ENCODE measurements at places on chromosomes 12 and 14.
A peak's percentile ranks its signal among the peaks of the same experiment; 100 is the strongest.

DNA sequence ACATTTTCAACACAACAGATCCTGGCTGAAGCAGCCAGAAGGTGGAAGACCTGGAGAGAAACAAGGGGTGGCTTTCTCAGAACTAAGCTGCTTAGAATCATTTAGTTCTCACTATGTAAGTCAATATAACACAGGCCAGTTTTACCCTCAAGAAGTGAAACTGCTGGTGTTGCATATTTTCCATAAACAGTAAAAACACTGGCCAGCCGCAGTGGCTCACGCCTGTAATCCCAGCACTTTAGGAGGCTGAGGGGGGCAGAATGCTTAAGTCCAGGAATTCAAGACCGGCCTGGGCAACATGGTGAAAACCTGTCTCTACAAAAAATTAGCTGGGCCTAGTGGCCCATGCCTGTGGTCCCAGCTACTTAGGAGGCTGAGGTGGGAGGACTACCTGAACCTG lies 11.6 kb downstream of the STX2 start:
- no peak for DNase-seq

DNA sequence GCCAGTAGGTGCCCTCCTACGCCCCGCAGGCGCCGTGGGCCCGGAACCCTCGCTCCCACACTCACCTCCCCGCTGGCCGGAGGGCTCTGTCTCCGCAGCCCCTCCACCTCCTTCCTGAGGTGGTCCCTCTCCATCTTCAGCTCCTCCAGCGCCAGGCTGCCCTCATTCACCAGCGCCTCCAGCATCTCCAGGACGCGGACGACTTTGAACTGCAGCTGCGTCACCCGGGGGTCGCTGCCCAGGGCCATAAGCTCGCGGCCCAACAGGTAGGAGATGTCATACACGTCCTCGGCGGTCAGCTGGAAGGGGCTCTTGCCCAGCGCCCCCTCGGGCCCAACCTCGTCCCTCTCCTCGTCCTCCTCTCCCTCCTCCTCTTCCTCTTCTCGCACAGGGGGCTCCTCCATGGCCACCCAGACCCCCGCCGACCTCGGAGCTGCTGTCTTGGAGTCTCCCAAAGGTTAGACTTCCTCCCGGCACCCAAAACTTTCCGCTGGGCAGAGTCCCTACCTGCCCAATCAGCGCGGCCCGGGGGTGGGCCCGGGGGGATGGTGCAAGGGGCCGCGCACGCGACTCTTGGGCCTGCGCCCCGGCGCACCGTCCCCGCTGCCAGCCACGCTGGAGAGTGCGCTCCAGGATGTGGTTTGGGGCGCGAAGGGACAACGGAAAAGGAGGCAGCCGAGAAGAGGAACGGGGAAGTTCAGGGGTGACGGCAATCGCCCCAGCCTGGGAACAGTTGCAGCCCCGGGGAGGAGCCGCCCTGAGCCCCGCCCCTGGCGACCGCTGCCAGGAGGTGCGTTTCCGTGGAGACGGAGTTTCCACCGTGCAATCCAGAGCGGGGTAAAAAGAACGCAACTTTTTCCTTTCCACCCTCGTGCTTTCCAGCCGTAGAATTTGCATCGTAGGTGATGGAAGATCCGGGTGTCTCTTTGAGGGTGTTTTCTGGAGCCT lies at the start of gene RILPL2:
Gene RILPL2, minus strand, starts transcription at position 668 of the 948 bp plus-strand sequence. Its CDS starts 264 bp downstream, at position 404.
- DNase-seq = peak; percentile 90

DNA sequence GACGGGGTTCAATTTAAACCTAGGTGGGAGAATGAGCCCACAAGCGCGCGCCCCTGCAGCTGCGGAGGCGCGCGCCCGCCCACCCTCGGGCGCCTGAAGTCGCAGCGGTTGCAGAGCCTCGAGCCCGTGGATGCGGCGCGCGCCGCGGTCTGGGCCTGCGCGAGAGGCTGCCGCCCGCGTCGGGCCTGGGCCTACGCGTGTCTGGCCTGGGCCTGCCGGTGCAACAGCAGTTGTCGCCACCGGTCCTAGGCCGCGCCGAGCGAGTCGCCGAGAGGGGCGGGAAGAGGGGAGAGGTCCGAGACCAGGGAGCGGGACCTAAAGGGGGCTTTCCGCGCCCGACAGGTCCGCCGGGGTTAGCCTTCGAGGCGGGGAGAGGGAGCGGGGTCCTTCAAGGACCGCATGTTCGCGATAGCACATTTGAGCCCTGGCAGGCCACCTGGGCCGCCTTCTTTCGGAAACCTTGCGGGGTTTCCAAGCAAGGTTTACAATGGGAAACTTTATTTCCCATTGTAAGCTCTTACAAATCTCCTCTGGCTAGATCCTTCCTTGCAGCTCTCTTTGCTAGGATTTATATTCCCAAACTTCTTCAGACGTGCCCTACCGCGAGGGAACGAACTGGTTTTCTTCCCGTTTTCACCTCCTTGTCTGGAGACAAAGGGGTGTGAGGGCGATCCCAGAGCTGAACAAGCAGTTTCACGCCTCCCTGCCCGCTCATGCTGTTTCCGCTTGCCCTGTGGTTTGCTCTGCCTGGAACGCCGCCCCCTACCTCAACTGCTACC lies 6.8 kb downstream of the SIX6 start:
- DNase-seq = no peak

GRCh38 chr14:21868442-21869046 lies 194.9 kb upstream of the OR4E1 start:
- DNase-seq = peak; percentile 72

- DNase-seq = no peak
Measured at GRCh38 chr14:63564318-63564717, 21.1 kb upstream of the PPP2R5E start.

DNA sequence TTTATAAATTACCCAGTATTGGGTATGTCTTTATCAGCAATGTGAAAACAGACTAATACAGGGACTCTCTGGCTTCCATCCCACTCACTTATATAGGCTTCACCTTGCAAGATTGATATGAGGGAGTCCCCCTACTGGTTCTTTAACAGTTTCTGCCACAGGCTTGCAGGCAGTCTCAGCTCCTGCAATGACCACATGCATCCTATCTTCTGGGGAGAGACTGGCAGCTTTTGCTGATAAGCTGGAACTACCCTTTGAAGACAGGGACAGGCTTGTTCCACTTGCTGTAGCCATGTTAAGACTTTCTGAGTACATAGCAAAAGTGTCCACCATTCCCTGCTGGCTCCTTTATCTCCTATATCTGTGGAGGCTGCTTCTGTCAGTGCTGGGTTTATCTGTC lies 531.7 kb upstream of the FLRT2 start:
- no peak for DNase-seq

DNA sequence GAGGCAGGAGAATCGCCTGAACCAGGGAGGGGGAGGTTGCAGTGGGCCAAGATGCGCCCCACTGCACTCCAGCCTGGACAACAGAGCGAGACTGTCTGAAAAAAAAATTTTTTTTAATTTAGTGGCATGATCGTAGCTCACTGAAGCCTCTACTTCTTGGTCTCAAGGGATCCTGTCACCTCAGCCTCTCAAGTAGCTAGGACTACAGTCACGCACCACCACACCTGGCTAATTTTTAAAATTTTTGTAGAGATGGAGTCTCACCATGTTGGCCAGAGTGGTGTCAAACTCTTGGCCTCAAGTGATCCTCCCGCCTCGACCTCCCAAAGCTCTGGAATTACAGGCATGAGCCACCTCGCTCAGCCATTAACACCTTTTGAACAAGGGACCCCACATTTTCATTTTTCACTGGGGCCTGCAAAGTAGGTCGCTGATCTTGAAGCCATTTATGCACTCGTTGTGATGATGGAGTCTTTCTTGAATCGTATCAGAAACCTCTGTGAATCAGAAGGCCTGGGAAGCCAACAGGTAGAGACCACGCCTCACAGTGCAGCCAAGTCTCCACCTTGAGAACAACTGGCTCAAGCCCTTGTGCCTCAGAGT lies 5.9 kb downstream of the HCAR1 start:
- DNase-seq = no peak

GRCh38 chr14:93533437-93533836 lies 102.7 kb downstream of the UNC79 start:
- no peak for DNase-seq

Measured in activated T-cell treated with anti-CD3 and anti-CD28 coated beads, Interleukin-2, amount 50 U/mL, for 4 hours (primary cell).